ENCODE measurements at places on chromosomes 7 and 10.

- peak; percentile 79 for DNase-seq
Measured at GRCh38 chr7:30148951-30149459, 14.2 kb downstream of the MTURN start.

GRCh38 chr10:103307594-103307993 lies 30.7 kb downstream of the INA start:
- no peak for DNase-seq

GRCh38 chr7:43508461-43508860 lies 74.4 kb upstream of the STK17A start:
- no peak for DNase-seq

GRCh38 chr7:94253686-94254085 lies 141.0 kb upstream of the COL1A2 start:
- DNase-seq: no peak

DNA sequence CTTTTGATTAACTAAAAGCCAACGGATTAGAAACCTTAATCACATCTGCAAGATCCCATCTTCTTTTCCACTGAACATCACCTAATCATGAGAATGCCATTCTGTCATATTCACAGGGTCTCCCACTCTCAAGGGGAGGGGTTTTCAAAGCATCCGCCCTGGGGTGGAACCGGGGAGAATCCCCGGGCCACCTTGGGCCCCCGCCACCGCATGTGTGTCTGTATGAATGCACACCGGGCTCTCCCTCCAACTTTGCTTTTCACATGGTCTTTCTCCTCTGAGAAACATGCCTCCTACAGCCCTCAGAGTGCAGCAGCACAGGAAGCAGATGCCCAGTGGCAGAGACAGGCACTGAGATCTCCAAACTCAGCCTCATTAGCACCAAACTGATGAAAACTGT lies 233.2 kb upstream of the PPP2R2D start:
- no peak for DNase-seq

- no peak for DNase-seq
Measured at GRCh38 chr7:36300696-36301350, 88.8 kb upstream of the ANLN start.

- DNase-seq: no peak
Measured at GRCh38 chr10:30534465-30535144, 94.9 kb downstream of the LYZL2 start.

DNA sequence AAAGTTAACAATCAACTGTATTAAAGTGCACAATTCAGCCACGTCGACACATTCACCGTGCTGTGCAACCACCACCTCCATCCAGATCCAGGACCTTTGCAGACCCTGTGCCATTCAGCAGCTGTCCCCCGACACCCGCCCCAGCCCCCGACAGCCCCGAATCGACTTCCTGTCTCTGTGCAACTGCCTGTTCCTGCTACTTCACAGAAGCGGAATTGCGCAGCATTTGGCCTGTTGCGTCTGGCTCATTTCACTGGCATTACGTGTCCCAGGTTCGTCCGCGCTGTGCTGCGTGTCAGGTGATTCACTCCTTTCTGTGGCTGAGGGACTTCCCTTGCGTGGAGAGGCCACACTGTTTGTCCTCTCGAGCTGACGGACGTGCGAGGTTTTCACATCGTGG lies 33.2 kb upstream of the DNAAF5 start:
- DNase-seq: no peak

GRCh38 chr10:126734967-126735366 lies 64.5 kb upstream of the C10orf90 start:
- DNase-seq: no peak

DNA sequence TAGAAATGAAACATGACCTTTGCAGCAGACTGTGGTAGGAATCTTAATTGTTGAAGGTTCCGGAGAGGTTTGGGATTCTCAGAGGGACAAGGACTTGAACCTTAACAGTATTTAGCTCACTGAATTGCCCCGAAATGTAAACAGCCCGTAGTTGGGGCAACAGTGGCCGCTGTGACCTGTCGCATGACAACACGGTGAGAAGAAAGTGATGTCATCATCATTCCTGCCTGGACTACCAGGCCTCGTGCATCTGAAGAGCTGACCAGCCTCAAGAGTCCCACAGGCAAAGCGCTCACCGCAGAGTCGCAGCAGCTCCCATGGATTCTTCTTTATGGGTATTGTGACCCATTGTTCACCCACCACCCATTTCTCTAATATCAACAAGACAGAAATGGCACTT lies 250.6 kb downstream of the KLF6 start:
- no peak for DNase-seq

DNA sequence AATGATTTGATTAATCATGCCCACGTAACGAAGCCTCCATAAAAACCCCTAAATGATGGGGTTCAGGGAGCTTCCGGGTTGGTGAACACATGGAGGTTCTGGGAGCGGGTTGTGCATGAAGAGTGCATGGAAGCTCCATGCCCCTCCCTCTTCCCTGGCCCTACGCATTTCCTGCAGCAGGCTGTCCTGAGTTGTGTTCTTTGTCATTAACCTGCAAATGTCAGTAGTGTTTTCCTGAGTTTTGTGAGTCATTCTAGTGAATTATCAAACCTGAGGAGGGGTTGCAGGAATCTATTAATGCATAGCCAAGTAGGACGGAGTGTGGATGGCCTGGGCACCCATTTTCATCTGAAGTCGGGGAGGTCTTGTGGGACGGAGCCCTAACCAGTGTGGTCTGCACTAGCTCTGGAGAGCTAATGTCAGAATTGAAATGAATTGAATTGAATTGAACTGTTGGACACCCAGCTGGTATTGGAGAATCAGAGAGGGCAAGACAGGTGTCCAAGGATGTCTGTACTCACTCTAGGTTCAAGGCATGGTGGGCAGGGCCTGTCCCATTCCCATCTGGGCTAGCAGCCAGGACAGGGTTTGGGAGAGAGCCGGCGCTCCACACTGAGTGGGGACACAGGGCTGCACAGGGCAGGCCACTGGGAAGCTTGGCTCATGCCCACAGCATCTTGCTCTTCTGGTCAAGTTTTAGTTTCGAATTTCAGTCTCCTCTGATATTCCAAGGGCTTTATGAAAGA lies 22.3 kb upstream of the ARHGAP22 start:
- no peak for DNase-seq

GRCh38 chr7:159066816-159067575 lies 77.7 kb downstream of the VIPR2 start:
- no peak for DNase-seq

GRCh38 chr10:132447446-132448247 lies 50.6 kb downstream of the PWWP2B start:
- peak; percentile 82 for DNase-seq

DNA sequence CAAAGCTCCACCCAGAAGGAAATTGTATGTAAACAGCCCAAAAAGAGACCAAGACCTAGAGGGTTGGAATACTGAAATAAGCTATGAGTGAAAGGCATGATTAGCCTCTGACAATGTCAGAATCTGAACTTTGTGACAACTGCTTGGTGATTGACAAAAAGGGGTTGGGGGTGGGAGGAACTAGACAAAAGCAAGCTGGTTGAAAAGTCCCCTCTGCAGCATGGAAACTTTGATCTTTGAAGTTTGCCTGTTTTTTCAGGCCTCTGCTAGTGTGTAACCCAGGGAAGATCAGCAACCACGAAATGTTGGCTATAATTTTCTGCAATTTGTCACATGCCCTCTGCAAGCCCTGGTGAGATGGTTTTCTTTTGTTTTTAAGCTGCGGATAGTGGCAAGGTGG lies 104.8 kb upstream of the SLC25A13 start:
- DNase-seq: no peak

DNA sequence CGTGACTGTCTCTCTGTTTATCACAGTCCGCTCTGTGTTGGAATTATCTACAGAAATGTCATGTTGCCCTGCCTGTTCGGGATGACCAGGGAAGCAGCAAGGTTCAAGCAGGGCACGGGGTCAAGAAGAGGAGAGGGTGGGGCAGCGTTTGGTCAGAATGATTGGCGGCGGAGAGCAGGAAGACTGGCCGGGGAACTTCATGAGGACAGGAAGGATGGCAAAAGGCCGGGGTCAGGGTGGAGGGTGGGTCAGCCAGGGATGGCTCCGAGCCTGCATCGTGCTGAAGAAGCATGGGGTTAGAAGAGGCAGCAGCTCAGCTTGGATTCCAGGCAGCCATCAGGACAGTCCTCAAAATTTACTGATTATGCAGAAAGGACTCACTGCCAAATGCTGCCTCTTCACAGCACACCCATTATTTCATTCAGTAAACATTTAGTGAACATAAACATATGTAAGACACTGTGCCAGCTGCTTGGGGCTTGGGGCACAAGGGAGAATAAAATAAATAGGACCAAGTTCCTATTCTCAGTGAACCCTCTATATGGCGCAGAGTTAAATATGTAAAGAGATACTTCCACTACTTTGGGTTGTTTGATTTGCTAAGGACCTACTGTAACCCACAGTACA lies 42.8 kb downstream of the WNT2 start:
- no peak for DNase-seq

GRCh38 chr7:15130666-15131541 lies 228.4 kb upstream of the DGKB start:
- DNase-seq: peak; percentile 7

DNA sequence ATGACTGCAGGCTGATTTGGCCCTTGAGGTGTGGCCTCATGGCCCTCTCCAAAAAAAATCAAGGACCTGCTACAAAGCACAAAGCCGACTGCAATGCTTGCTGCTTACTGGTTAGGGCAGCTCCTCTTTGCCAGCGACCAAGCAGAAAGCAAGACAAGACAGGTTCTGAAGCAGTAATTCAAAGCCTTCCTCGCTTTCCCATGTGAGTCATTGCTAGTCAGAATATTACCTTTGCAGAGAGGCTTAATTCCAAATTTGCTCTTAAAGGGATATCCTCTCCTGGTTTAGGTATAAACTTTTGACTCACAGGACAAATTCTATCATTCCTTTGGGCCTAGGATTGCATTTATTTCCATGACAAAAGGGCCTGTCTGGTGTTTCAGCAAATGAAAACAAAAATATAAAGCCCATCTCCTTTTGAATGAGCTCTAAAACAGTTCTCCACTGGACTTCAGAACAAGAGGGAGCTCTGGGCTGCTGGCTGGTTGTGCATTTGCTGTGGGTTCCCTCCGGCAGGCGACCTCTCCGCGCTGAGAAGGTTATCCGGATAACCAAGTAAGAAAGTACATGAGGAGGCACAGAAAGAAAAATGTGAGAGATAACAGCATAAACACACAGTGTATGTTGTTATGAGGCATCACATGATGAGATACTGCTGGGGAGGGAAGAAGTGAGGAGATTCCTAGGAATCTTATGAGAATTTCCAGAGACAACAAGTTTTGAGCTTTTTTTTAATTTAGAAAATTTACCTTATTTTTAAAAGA lies 90.8 kb downstream of the EGFR start:
- peak; percentile 93 for DNase-seq

DNA sequence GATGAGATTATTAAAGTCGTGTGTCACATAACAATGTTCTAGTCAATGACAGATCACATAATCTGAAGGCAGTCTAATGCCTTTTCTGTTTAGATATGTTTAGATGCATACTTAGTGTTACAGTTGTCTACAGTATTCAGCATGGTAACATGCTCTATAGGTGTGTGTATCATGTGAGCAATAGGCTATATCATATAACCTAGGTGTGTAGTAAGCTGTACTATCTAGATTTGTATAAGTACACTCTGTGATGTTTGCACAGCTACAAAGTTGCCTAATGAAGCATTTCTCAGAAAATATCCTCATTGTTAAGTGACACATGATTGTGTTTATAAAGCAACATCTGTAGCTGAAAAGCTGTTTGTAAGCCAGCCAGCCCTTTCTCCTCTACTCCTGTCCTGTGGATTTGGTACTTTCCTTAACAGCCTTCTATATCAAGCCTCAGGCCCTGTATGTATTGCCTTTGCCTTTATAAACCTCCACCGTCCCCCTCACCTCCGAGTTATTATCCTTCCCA lies 6.3 kb downstream of the HECTD2 start:
- DNase-seq: no peak

DNA sequence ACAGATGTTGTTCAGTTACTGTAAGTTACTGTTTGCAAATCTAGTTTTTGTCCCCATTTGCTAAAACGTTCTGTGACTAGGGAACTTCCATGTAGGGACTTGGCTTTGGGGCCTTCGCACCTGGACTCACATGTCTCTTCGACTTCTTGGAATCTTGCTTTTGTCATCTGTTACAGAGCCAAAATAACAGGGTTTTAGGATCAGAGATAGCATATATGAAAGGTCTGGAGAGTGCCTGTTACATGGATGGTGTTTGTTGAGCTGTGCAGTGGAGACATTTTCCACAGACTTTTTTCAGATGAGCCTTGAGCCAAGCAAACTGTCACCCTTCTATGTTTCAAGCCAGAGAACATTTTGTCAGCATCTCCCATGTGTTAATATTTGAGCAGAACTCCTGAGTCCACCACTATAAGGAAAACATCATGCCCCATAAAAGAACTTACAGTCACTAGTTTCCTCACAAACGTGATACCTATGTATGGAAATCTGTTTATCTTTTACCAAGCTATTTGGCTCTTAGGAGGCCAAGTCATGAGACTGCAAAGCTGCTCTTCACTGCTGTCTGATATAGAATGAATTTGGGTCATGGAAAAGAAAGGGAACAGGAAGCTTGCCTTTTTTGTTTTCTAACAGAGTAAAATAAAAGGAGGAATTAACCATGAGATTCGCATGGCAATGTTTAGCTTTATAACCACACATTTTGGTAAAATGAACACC lies 818.6 kb upstream of the IGFBP3 start:
- DNase-seq: no peak

DNA sequence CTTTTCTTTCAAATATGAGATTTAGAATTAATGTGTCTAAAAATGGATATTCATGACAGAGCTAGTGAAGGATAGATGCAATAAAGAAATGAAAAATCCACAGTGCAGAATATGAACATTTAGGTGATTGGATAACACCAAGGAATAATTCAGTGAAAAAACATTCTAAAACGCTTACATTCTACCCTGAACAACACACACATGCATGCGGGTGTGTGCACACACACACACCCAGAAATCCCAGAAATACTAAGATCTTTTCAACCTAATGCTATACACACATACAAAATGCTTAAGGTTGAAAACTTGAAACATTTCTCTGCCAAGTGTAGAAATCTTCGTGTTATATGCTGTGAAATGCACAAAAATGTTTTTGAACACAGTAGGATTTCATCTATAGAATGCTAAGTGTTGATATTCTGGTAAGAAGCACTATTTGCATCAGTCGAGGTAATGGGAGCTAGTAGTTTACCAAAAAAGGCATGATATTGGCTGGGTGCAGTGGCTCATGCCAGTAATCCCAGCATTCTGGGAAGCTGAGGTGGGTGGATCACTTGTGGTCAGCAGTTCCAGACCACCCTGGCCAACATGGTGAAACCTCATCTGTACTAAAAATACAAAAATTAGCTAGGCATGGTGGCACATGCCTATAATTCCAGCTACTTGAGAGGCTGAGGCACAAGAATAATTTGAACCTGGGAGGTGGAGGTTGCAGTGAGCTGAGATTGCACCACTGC lies 600.6 kb downstream of the PHTF2 start:
- no peak for DNase-seq

Measured in keratinocyte (primary cell).